ENCODE measurements at places on chromosomes 1 and 21.

- DNase-seq: no peak
Measured at GRCh38 chr1:193068013-193068412, 8.6 kb downstream of the RO60 start.

DNA sequence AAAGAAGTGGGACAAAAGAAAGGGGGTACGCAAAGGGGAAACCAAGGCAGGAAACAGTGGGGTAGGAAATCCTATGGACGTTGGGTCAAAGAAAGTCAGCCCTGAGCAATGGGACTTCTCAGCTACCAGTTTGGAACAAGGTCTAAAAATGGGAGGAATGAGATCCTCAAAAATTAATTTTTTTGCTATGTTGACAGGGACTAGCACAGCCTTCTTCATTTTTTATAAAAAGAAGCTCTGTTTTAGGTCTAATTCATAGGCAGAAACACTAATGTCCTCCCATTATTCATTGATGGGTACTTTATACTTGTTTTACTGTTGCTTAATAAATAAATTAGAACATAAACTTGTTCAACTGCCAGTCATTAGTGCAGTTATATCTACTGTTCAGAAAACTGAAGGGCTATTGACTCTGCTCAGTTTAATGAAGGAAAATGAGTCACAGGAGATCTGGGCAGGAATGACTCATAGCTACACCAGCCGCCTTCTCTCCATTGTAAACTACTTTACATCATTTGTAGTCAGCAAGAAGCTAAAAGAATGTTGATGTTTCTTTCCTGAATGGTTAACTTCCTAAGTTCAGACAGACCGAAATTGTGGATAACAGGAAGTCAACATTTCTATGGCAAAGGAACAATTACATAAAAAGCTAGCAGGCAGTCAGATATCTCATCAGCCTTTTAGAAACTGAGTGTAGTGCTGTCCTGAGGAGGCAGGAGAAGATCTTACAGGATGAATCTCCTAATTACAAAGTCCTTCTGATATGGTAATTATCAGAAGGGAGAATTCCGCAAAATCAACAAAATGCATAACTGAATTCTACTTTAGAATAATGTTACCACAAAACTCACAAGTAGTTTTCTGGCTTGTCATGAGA lies 356.4 kb upstream of the PKN2 start:
- peak; percentile 95 for DNase-seq

- peak; percentile 80 for DNase-seq
Measured at GRCh38 chr1:55131801-55132200, 83.4 kb downstream of the USP24 start.

- no peak for DNase-seq
Measured at GRCh38 chr1:19658186-19658585, 6.5 kb upstream of the HTR6 start.

GRCh38 chr1:87830432-87830978 lies 501.8 kb downstream of the LMO4 start:
- no peak for DNase-seq

DNA sequence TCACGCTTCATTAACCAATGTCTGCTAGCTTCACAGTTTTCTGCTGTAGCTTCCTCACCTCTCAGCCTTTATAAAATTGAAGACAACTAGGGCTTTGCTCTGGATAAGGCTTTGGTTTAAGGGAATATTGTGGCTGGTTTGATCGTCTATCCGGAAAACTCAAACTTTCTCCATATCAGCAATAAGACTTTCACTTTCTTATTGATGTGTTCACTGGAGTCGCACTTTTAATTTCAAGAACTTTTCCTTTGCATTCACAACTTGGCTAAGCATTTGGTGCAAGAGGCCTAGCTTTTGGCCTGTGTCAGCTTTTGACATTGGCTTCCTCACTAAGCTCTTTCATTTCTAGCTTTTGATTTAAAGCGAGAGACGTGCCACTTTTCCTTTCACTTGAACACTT lies 12.9 kb downstream of the COA6 start:
- DNase-seq: no peak

DNA sequence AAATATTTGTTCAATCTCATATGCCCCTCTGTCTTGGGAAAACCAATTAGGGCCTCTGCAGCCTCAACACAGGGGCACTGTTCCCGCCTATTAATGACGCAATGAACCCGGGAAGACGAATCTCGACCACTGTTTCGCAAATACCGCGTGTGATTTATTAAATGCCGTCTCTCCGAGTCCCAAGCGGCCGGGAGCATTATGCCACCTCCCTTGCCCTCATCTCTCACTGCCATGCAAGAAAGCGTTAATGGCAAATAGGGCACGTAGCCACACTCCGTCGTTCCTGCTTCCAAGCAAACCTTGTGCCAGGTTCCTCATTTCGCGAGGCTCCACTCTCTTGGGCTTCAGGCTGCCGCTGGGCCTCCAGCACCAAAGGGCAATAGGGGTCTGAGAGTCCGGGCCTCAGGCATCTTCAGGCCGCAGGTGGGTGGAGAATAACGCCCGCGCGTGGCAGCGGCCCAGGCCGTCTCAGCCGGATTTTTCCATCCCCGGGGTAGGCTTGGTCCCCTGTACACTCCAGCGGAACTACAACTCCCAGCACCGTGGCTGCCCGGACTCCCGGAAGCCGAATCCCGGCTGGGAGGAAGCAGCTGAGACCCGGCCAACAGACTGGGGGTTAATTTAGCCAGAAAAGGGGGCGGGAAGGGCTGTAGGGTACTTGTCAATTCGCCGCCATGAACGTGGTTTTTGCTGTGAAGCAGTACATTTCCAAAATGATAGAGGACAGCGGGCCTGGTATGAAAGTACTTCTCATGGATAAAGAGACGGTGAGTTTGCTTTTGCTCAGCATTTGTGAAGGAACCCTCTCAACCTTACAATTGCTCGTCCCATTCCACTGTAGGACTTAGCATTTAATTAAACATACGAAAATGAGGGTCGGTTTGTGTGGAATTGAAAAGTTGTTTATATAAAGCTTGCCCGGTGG lies at the start of gene VPS45:
Gene VPS45 (plus strand): TSS at position 593 of the 925 bp plus-strand sequence. CDS start 82 bp downstream, at position 675.
- peak; percentile 93 for DNase-seq
